ENCODE measurements at places on chromosomes 3 and 15.

GRCh38 chr3:22632536-22632935 is 570.6 kb upstream of the UBE2E2 start:
- no peak for DNase-seq

DNA sequence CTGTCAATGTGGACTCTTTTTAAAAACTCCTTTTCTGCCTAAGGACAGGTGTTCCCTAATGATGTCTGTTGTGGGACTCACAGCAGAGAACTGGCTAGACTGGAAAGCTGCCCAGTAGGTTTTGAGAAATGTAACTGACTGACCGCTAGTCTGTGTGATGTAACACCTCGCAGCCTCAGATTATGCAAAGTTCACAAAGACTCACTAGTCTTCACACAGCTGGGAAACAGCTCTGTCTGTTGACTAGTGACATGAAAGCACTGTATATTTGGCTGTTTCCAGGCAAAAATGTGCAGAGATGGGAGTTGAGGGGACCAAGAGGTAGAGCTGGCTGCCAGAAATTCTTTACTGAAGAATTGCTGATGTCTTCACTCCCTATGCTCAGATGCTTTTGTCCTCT is 10.3 kb downstream of the PDZRN3 start:
- DNase-seq = peak; percentile 76

DNA sequence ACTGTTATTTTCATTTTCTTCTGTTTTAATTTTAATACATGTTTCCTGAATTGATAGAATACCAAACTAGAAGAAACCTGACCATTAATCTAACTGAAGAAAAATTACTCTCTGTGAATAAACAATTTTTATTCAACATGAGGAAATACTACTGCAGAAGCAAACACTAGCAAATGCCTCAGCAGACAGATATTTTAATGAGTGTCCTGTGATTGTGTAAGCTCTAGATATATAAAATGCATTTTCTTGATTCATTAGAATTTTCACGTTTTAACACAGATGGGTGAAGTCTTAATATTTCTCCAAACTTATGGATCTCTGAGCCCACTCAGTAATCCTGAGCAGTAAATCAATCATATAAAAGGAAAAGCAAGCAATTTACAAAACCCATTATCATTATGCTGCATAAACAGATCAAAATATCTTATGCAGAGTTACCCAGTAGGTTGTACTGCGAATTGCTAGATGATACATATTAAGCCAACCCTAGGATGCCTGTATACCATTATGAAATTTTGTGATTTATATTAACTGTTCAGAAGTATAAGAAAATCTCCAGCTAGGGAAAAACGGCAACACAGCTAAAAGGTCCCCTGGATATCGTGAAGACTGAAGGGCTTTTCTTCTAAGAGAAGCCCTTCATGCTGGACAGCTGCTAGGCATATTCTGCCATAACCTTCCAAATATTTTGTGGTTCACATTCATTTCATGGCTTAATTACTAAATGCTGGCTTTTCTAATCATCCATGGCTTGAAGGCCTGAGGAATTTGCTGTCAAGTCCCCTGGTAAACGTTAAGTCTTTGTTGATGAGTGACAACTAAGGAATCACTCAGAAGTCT is 157.7 kb upstream of the TGFBR2 start:
- peak; percentile 62 for DNase-seq

GRCh38 chr15:69573815-69574475 is 121.3 kb downstream of the RPLP1 start:
- no peak for DNase-seq

DNA sequence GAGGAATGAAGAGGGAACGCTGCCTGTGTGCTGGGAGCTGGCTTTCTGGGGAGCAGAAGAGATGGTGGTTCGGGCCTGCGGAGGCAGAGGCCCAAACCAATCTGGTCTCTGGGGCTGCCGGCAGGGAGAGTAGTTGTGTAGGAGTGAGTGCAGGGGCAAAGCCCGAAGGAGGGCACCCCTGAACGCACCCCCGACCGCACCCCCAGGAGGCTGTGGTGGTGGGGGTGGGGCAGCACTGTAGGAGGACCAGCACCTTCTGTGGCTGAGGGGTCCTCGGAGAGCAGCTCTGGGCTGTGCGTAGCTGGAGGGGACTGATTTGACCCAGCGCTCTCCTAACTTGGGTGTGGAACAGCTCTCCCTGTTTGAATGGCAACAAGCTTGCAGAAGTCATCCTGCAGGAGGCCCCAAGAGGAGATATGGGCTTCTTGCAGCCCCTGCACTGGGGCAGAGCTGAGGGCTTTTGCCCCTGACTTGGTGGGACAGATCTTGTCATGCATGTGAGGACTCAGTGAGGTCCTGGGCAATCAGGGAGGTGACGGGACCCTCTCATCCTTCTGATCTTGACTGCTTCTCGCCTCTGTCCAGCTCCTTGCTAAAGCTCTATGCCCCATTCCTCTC is 26.1 kb downstream of the C15orf39 start:
- DNase-seq = no peak

DNA sequence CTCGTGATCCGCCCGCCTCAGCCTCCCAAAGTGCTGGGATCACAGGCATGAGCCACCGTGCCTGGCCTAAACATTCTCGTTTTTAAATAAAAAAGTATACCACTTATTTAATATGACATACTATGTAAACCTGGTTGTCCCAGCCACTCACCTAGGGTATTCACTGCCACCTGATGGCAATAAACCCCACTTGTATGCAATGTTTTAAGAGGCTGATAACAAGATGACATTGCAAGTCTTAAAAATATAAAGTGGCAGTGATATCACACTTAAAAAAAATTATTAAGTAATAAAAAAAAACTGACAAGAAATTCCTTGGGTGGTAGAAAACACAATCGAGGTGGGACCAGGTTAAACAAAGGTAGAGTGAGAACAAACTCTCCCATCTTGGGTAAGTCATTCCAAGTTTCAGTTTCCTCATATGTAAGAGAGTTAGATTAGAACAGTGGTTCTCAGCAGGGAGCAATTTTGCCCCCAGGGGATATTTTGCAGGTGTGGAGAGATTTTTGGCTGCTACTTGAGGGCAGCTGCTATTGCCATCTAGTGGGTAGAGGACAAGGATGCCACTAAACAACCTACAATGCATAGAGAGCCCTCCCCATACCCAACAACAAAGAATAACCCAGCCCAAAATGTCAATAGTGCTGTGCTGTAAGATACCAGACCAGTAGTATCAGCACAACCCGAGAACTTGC is 14.5 kb downstream of the ARF4 start:
- no peak for DNase-seq

GRCh38 chr15:62896969-62897486 is 145.5 kb upstream of the TPM1 start:
- peak; percentile 99 for DNase-seq

DNA sequence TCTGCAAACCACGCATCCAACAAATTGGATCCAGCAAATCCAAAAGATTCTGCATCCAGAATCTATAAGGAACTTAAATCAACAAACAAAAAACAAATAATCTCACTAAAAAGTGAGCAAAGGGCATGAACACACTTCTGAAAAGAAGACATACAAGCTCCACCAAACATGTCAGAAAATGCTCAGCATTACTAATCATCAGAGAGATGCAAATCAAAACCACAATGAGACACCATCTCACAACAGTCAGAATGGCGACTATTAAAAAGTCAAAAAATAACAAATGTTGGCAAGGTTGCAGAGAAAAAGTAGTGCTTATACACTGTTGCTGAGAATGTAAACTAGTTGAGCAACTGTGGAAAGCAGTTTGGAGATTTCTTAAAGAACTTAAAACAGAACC is 21.6 kb upstream of the SLC25A36 start:
- DNase-seq = no peak

DNA sequence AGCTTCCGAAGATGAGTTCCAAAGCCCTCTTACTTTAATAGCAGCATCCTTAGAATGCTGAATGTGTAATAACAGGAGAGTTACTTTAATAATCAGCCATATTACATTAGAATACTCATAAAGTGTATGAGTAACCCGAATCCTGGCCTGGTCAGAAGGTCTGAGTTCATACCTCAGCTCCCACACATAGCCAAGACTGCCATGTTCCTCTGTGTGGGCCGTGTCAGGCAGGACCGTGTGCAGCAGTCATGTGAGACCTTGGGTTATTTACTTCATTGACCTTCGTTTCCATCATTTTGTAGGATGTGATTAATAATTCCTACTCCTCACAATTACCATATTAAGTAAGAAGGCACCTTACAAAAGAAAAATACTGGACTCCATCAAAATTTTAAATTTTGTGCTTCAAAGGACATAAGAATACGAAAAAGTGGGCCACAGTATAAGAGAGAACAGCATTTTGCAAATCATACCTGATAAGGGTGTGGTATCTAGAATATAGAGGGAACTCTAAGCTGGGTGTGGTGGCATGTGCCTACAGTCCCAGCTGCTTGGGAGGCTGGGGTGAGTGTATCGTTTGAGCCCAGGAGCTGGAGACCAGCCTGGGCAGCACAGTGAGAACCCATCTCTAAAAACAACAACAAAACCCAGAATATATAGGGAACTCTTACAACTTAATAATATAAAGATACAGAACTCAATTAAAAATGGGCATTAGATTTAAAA is 163.4 kb downstream of the ATG7 start:
- DNase-seq = no peak

DNA sequence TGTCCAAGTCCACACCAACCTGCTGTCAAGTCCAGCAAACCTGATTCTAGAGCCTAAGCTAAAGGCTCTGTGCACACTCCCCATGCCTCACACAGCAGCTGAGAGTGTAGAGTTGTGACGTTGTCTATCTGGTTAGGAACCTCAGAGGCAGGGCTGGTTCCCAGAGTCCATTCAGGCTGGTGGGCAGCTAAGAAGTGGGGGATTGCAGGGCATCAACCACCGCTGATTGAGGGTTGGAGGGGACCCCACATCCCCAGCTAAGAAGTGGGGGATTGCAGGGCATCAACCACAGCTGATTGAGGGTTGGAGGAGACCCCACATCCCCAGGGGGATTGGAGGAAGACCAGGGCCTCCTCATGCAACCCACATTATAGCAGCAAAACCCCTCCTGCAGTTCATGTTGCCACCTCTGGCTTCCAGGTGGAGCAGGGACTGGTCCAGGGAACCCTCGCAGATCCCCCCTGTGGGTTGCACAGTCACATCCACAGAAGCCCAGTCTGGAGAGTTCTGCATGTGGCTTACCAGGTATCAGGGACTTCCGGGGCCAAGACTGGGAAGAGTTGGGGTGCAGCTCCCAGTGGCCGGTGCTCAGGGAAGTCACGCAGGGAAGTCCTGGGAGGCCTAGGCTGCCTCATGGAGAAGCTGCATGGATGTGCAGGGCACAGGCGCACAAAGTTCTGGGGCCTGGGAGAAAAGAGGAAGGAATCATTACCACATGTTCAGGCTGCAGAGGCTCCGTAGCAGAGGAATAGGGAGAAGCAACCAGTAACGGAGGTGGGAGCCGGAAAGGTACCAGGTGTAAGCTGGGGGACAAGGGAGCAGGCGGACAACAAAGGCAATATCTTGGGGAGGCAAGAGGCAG is 71.4 kb upstream of the PCSK6 start:
- no peak for DNase-seq

GRCh38 chr3:168596175-168596823 is 500.6 kb upstream of the GOLIM4 start:
- DNase-seq = no peak

GRCh38 chr15:57476533-57476975 is 100.2 kb downstream of the CGNL1 start:
- DNase-seq = peak; percentile 28

- DNase-seq = no peak
Measured at GRCh38 chr3:158836312-158836711, 34.5 kb downstream of the MFSD1 start.

DNA sequence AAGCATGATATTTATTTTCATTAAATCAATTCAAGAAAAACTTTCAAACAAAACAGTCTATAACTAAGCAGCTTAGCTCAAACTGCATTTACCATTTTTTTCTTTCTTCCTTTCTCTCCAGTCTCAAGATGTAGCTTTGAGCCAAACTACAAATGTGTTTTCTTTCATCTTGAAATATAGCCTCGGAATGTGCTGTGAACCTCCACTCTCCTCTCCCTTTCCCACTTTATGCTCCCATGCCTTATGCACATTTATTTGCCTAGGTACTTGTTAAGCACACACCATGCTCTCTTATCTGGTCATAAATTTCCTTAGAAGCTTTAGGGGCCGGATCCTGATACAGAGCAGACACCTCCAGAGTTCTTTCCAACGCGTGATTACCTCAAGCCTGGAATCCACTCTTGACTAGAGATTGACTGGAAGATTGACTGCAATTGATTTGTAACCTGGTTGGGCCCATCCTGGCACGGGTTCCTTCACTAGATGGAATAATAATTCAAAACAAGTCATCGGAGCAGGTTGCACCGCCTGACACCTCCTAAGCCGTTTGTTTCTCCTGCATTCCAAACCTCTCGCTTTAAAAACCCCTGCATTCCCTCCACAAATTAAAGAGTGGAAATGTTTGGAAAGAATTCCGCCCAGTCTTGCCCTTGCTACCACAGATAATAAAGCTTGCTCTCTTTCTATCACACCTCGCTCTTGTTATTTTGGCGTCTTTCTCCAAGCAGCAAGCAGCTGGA is 344.7 kb downstream of the CHL1 start:
- DNase-seq = no peak

DNA sequence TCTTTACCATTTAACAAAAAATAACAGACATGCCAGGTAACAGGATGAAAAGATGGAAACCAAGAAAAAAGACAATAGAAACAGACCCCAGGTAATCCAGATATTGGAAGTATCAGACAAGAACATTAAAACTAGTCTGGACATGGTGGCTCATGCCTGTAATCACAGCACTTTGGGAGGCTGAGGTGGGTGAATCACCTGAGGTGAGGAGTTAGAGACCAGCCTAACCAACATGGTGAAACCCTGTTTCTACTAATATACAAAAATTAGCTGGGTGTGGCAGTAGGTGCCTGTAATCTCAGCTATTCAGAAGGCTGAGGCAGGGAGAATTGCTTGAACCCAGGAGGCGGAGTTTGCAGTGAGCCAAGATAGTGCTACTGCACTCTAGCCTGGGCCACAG is 40.6 kb downstream of the ACAD9 start:
- DNase-seq = no peak

DNA sequence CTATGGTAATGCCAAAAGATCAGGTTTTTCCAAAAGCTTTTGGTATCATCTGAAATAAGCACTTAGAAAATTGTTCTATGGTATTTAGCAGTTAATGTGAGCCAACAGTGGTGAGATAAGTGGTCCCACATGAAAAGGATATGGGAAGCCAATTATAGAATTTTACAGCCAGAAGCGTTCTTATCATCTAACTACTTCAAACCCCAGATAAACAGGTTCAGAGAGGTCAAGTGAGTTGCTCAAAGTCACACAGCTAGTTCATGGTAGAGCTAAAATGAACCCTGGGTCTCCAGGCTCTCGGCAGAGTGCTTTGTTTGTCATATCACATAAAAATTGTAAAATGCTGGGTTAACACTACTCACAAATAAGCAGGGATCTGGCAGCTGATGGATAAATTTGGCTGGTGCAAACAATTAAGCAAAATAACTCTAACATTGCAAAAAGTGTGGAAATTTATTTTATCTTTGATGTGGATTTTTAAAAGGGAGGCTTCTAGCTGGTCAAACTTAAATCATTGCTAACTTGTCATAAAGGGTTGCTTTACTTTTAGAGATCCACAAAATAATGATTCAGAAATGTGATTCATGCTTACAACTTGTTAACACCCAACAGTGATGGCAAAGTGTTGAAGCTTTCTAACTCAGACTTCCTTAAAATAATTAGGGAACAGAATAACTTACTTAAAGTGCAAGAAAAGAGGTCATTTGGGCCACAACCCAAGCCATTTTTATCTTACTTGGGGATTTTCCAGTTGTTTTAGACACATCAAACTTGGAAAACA is 202.8 kb upstream of the TBC1D5 start:
- no peak for DNase-seq

GRCh38 chr15:49137861-49138260 is 17.5 kb downstream of the COPS2 start:
- no peak for DNase-seq

- DNase-seq = no peak
Measured at GRCh38 chr15:52498706-52499105, 30.0 kb downstream of the MYO5A start.

All from foreskin fibroblast (primary cell).